ENCODE measurements at places on chromosomes 2 and 18.
A peak's percentile ranks its signal among the peaks of the same experiment; 100 is the strongest.

DNA sequence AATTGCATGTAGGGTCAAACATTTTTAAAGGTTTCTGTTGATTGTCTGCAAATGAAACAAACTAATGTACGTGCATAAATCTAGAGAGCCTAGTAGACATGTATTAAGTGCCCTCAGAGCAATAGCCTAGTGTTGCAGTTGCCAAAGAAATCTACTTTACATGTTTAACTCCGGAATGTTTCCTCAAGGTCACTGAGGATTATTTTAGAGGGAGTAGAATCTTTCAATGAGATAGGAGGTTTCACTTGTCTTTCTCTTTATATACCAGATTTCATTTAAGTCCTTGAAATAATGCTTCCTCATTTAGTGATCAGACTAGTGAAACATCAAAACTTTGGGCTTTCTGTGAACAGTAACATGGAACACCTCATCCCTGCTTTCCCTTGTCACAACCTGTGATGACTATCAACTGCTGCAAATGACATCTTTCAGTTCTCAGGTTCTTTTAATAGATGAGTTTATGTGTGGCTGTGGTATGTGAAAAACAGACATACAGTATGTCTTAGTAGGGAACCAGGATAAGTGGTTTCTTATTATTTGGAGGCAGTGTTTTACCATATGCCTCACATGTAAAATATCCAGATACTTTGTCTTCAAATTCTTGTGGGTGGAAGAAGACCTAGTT, 5.5 kb downstream of the UBE2E3 start:
- no peak for DNase-seq

DNA sequence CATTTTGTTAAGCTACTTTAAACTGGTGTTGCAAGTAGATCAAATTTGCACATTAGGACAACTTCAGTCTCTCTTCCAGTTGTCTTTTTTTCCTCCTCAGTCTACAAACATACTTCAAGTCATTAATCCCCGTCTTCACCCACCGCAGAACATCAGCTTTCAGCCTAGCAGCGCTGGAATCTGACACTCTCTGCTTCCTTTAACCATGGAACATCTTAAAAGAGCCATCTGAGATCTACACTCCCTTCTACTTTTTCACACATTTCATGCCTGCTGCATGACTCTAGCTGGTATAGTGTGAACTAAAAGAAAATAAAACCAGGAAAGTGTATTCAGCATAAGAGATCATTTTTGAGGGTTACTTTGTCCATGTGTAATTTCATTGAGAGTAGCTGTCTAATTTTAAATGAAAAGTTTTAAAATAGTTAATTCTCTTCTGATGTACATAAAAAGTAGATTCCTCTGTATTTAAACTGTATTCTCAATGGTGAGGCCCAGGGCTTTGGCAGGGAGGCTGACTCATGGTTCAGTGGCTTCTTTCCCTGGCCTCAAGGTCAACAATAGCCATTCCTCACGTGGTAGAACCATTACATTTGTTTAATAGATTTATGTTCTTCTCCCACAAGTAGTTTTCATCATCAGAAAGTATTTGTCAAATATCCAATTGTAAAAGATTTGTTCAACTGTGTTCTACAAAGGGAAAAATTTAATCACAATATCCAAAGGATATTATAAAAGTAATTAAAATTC, 16.5 kb downstream of the SGPP2 start:
- DNase-seq = no peak

DNA sequence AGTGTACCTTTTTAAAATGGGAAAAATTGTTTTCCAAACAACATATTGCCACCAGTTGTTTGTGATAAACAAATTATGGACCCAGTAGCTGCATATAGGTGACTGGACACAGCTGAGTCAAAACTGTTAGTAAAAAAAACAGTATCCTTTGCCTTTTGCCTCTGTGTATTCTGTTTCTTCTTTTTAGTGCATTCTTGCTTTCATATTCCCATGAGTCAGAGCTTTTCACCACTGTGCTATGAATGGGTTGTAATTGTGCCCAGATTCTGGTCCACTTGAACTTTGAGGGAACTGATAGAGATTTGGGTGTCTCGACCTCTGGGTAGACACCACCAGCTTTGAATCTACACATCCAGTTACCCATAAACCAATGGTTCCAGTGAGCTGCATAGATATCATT, 1441.9 kb upstream of the ZEB2 start:
- DNase-seq = no peak

DNA sequence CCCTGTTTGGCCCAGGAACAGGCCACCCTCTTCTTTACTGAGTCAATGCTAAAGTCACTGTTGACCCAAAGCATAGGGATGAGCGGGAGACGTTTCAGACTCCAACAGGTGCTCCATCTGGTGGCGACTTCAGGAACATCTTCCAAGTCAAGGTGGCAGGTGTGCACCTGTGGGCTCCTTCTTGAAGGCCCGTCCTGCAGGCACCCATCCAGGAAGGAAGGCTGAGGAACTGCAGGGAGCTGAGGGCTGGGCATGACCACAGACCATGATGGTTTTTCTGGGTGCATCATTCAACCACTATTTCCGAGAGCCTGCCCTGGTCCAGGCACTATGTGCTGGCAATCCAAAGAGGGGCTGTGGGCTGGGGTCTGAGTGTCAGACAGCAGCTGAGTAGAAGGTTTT, 142.8 kb downstream of the NDUFA10 start:
- peak; percentile 40 for DNase-seq

- no peak for DNase-seq
Measured at GRCh38 chr2:233789554-233789953, 11.4 kb downstream of the MROH2A start.

DNA sequence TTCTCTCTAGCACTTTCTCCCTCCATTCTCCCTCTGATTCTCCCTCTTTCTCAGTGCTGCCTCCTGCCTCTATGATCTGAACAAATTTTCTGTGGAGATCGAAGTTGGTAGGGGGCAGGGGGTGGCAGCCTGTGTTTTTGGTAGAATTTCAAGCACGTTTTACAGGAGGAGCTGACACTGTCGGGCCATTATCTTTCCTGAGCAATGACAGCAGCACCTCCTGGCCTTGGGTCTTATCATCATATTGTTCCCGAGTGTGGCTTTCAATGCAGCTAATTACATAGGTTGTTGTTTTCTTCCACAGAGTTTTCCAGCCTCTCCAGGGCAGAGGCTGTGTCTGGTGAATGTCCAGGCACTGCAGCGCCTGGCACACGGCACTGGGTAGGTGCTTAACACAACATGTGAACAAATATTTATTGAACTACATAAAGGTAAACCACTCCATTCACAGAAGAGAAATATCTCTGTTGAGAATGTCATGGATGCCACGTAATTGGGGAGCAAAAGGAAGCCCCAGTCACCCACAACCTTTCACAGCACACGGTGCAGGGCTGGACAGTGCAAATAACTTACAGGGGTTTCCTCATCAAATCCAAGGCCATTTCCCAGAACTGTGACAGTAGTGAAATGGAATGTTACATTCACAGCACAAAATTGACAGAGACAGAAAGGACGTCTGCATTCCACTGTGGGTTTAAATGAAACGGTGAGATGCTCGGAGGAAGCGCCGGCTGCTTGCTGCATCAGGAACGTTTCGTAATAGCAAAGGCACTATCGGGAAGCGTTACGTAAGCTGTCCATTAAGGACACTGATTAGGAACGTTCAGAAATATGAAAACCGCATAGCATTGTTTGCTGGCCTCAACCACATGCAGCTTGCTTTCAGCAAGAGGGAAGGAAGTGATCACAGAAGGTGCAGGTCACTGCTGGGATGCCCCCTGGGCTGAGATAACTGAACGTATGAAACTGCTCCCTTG, 6.5 kb upstream of the KCNG2 start:
- DNase-seq = no peak

DNA sequence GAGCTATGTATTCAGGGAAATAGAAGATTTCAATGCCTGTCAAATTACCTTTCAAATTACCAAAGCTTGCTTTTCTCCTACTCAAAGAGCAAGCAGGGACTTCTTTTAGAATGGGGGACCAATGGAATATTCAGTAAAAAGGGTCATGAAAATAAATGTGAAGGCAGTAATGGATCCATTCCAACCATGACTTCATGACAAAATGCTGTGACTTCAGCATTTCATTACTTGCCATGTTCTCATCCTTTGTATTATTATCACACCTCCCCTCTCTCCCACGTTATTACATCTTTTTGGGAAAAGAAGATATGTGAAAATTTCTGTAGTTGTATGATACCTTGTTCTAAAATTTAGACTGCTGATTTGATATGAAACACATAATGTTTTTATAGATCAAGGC, 864.0 kb upstream of the FSHR start:
- no peak for DNase-seq

DNA sequence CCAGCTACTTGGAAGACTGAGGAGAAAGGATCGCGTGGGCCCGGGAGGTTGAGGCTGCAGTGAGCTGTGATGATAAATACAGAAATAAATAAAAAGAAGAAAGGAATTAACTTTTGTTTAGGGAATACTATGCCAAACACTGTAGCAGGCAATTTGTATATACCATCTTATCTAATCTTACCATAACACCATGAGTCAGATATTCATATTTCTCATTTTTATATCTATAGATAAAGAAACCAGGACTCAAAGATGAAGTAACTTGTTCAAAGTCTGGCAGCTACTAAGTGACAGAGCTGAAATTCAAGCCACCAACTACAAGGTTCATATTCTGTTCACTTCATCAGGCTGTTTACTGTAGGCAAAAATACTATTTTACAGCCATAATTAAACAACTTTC, 119.2 kb upstream of the SLC39A10 start:
- DNase-seq = no peak

- DNase-seq = no peak
Measured at GRCh38 chr2:178928077-178928476, 120.9 kb upstream of the TTN start.

DNA sequence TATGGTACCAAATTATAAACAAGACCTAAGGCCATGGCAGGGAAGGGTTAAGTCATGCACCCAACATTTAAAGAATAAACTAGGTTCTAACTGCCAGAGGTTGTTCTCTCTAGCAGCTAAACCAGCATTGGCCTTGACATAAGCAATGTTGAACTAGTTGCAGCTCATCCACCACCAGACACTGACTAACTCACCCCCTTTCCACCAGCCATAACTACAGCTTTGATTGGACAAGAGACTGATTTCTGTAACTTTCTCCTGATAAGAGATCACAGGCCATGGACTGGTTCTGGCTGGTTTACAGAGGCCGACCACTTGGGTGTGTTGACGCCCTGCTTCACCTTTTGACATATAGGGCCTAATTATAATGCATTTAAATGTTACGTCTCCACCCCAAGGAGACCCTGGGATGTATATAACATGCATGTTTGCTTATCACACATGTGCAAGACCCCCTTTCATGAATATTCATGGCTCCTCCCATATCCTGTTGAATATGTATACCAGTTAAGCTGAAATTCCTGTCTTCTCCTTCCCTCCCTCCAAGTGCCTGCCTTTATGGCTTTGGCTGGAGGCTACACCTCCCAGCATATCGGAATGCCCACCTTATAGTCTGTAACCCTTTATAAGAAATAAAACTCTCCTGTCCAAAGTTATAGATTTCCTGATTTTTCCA, 75.9 kb downstream of the MRPS9 start:
- DNase-seq = no peak

GRCh38 chr18:49510393-49511115, 23.5 kb upstream of the C18orf32 start:
- peak; percentile 45 for DNase-seq

DNA sequence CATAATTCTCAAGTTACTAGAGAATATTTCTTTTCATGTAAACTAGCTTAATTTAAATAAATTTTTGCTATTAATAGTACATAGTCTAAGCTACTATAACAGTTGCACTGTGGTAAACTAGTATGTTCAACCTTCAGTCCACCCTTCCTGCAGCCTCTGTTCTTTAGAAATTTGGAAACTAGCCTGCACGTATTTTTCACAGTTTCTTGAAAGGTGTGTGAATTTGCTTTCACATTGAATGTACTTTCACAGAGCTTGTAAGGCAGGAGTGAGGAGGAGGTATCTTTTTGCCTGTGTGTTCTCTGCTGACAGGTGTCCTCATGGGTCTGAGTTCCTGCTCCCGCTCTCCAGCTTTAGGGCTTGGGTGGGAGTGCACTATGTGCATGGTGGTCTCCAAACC, 117.5 kb downstream of the ATP9B start:
- DNase-seq = no peak

DNA sequence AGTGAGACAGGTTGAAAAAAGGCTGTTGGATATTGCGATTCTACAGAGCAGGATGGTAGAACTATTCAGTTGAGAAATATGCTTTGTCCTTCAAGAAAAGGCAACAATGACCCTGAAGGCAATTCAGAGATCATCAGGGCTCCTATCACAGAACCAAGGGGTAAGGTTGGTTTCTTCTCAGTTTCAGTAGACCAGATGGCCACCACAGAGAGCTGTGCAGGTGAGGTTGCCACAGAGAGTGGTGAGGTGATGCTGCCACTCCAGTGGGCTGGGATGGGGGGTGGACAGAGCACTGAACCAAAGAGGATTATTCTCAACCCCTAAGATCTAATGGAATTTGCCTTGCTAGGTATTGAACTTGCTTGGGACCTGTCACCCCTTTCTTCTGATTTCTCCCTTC, 64.6 kb upstream of the ZBTB7C start:
- DNase-seq = no peak

GRCh38 chr2:174145827-174146226, 102.5 kb downstream of the OLA1 start:
- no peak for DNase-seq

DNA sequence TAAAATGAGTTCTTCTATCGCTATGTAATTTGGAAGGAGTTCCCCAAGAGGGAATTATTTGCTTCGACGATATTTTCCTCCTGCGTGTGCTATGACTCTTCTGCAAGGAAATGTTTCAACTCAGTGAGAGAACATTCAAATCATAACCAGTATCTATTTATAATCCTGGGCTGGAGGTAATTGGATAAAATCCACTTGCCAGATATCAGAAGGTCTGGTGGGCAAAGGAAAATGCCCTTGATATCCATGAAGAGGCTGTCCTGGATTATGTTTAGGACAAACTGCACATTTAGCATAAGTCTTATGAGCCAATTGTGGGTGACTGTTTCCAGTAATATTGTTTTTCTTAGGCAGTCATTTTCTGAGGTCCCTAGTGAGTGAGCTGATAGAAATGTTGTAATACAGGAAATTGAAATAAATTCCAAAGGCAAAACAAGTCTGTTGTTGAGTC, 17.7 kb downstream of the RPIA start:
- DNase-seq = no peak

GRCh38 chr2:26770986-26771586, 7.0 kb downstream of the SLC35F6 start:
- no peak for DNase-seq

DNA sequence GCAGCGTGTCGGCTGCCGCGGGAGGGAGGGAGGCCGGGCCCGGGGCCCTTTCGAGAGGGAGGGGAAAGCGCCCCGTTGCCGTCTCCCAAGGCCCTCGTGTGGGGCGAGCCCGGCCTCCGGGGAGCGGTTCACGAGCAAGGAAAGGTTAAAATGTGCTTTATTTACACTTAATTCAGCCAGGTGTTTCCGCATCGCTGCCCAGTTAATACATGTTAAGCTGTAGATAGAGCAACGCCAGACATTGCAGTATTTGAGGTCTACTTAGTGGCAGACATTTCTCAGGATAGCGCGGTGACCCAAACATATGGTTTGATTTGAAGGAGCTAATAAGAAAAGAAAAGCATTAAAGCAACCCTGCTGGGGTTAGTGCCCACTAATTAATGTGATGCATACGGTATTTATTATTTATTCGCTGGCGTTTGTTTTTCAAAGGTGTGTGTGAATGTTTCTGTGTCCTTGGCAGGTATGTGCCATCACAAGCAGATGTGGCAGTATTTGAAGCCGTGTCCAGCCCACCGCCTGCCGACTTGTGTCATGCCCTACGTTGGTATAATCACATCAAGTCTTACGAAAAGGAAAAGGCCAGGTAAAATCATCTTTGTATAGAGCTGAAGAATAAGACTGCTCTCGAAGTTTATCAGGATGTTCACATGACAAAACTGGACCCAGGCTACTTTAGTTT, 571 bp downstream of the EEF1B2 start:
- no peak for DNase-seq

- no peak for DNase-seq
Measured at GRCh38 chr2:111623380-111623779, 260.6 kb downstream of the ANAPC1 start.
